Bone marrow (tissue), 2 donors: ENCODE measurements at places on chromosomes 5 and 9.
A peak's percentile ranks its signal among the peaks of the same experiment; 100 is the strongest.

- no peak for DNase-seq
These were observed 22.8 kb downstream of the NDFIP1 start for GRCh38 chr5:142131394-142131793.

- no peak for DNase-seq
These were observed 133.3 kb upstream of the HAND1 start for GRCh38 chr5:154611341-154611767.

GRCh38 chr5:62960781-62961180, 382.2 kb downstream of the LRRC70 start:
- DNase-seq: no peak

DNA sequence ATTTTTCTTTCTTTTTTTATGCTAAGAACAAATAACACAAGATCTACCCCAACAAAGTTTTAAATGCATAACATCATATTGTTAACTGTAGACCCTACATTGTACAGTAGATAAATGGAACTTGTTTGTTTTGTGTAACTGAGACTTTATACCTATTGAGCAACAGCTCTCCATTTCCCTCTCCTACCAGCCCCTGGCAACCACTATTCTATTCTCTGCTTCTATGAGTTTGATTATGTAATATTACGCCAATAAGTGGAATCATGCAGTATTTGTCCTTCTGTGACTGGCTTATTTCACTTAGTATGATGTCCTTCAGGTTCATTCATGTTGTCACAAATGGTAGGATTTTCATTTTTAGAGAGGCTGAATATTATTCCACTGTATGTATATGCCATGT, 308.2 kb upstream of the PRR16 start:
- no peak for DNase-seq

DNA sequence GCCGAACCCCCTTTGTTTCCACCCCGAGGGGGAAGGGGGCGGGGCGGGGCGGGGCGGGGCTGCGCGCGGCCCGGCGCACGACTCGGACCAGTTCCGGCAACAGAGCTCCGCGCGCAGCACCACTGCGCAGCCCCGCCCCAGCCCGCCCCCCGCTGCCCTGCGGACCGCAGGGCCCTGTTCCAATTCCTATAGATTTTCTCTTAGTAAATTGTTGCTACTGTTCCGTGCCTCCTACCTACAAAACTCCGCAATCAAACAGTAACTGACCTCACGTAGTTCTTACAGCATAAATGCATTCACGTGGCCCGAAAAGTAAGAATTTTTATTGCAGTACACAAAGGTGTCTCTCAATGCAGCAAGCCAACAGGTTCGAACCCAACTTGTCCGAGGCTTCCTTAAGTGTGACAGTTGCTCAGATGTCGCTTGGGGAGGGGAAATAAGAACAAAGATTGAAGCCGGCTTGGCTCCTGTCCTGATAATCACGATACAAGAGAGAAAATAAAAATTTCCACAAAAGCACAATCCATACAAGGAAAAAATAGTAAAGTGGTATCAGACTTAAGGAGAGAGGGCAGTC, 1.2 kb upstream of the RNF38 start:
- no peak for DNase-seq

DNA sequence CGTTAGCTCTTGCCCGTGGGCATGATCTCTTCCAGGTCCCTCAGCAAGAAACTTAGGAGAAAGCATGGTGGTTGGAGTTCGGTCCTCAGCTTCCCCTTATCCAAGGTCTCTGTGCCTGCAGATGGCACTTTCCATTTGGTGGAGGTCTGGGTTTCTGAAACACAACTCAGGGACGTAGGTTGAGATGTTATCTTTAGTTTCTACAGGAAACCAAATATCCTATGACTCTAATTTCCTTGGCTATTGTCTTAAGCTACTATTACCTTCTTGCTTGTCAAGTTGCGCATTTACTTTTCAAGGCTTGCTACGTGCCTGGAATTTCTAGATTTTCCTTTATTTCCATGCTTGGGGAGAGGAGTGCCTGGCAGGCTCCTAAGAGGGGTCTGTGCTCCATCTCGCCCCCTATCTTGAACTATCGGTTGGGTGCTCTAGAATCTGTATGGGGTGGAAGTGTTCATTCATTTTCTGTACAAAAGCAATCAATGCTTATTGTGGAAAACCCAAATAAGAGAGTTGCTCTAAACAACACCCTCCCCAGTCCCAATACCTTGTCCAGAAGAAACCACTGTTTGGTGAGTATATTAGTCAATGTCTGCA, 32.9 kb upstream of the KCNIP1 start:
- DNase-seq: no peak

GRCh38 chr9:97314503-97314902, 7.0 kb downstream of the CCDC180 start:
- DNase-seq: no peak

DNA sequence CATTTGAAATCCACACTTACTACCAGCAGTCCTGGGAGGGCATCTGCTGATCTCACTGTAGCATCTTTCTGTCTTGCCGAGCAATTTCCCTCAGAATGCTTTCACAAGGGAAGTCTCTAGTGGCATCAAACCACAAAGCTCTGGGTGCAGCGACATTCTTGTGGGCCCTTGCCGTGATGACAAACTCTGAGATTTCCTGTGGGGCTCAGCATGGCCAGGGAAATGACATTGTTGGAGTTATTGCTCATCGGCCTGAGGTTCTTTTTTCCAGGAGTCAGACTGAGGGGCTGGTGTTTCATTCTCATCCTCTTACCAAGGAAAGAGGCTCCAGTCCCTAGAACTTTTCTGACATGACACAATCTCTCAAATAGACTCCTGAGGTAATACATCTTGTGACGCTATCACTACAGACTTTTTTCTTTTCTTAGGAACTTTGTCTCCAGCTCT, 51.4 kb downstream of the PFDN1 start:
- peak; percentile 90 for DNase-seq

GRCh38 chr5:152933056-152933455, 528.0 kb upstream of the NMUR2 start:
- no peak for DNase-seq

GRCh38 chr9:69672596-69673310, 582 bp upstream of the APBA1 start:
- DNase-seq: peak; percentile 61

- DNase-seq: no peak
These were observed at the start of gene GNG10 for GRCh38 chr9:111661150-111661801. TSS of gene GNG10 (plus strand) at chr9:111661605. CDS start at chr9:111661635, 30 bp downstream.
